ENCODE measurements at places on chromosomes 4 and X.

DNA sequence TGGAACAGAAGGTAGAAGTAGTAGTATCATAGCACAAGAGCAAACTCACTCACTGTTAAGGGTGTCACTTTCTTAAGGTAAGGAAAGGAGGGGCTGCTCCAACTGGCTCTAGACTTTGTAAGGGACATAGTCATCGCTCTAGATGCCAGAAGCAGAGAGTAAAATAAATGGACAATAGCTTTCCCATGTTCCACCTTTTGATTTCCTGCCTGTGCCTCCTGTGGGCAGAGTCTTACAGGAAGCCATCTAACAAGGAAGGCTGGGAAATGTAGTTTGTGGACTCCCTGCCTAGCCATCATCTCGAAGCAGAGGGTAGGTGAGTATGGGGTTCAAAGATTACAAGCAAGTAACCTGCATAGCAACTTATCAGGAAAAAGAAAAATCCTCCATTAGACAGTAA is 1.7 kb upstream of the METTL14 start:
- DNase-seq, result no peak

DNA sequence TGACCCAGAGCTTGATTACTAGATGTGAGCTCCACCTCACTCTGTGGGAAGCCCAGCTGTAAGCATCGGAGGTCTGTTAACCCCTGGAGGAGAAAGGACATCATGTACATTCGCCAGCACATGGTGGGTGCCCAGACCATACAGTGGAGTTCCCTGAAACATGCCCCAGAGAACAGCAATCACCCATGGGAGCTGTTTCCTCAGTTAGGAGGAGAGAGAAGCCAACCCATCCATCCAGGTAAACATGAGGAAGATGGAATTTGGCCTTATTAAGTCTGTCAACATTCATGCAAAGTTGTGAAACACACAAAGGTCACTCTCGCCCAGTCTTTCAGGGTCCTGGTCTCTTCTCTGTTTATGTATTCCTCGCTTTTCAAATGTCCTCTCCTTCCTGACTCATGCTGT is 354.7 kb downstream of the ANK2 start:
- DNase-seq, result no peak

GRCh38 chrX:2692221-2693112 is 1.4 kb downstream of the CD99 start:
- DNase-seq, result no peak

DNA sequence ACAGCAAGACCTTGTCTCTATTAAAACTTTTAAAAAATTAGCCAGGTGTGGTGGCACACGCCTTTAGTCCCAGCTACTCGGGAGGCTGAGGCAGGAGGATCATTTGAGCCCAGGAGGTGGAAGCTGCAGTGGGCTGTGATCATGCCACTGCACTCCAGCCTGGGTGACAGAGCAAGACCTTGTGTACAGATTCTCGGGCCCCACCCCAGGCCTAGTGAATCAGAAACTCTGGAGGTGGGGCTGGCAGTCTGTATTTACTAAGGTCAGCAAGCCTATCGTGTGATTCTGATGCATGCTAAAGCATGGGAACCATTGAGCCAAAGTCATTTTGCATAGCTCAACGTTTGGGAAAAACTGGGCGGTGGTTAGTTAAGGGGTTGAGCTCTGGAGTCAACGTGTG is 3.5 kb downstream of the S100G start:
- no peak for DNase-seq

DNA sequence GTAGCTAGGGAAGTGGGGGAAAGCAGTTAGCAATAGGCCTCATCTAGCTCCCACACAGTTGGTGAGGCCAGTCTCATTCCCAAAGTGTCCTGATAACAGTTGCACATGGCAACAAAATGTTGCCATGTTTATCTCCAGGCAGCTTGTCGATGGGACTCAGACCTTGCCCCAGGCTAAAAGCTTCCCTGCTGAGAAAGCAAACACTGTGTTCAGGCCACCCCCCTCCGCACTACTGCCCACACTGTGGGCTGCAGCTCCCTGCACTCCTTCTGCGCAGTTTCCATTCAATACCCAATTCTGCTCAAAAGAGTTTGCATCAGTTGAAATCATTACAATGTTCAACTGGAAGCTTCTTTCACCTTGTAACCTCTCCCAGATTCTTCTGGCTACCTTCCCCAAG is 287.8 kb upstream of the GK2 start:
- DNase-seq, result no peak

- DNase-seq, result no peak
Measured at GRCh38 chr4:87749883-87750282, 49.5 kb upstream of the IBSP start.

GRCh38 chr4:156553659-156554058 is 417.9 kb downstream of the PDGFC start:
- no peak for DNase-seq

- DNase-seq, result no peak
Measured at GRCh38 chrX:11960031-11960430, 178.2 kb upstream of the FRMPD4 start.

- DNase-seq, result no peak
Measured at GRCh38 chr4:39181520-39181904, 817 bp upstream of the WDR19 start.

GRCh38 chr4:183960046-183960420 is 54.9 kb downstream of the STOX2 start:
- DNase-seq, result no peak

DNA sequence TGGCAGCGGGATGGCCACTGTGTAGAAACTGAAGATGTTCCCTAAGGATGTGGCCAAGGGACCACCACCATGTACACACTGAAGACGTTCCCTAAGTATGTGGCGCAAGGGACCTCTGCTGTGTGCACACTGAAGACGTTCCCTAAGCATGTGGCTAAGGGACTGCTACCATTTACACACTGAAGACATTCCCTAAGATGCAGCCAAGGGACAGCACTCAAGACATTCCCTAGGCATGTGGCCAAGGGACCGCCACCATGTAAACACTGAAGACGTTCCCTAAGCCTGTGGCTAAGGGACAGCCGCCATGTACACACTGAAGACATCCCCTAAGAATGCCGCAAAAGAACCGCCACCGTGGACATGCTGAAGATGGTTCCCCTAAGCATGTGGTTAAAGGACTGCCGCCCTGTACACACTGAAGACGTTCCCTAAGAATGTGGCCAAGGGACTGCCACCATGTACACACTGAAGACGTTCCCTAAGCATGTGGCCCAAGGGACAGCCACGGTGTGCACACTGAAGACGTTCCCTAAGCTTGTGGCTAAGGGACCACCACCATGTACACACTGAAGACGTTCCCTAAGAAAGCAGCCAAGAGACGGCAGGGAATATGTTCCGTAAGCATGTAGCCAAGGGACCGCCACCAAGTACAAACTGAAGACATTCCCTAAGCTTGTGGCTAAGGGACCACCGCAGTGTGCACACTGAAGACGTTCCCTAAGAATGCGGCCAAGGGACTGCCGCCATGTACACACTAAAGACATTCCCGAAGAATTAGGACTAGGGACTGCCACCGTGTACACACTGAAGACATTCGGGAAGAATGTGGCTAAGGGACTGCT is 43.3 kb downstream of the DHRSX start:
- no peak for DNase-seq

- no peak for DNase-seq
Measured at GRCh38 chrX:46953597-46953996, 41.4 kb downstream of the JADE3 start.

DNA sequence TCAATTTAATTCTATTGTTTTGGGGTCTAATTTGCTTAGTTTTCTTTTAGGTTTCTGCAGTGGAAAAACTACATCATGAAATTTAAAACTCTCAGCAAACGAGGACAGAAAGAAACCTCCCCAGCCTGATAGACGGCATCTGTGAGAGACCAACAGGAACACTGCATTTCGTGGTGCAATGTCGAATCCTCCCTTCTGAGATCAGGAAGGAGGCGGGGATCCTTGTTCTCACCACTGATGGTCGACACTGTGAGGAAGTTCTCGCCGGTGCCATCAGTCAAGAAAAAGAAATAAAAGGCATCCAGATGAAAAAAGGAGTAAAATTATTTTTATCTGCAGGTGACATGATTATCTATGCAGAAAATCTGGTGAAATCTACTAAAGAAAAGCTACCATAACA is 16.5 kb downstream of the GAK start:
- DNase-seq, result no peak

DNA sequence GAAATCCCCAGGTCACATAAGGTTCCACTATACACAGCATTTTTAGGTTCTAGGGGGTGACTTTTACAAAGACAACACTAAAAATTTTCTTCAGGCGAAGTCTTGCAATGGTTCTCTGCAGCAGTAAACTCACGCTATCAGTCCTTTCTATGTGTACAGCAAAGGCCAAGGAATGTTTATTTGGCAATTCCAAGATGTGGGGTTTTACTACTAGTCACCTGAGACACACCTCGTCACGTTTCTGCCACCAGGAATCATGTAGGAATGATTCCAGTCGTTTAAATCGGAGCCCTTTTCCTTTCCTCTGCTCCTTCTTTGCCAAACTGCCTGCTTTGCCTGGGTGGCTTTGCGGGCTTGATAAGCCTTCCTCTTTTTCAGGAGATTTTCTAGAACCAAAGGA is 75.9 kb upstream of the ENPEP start:
- no peak for DNase-seq

DNA sequence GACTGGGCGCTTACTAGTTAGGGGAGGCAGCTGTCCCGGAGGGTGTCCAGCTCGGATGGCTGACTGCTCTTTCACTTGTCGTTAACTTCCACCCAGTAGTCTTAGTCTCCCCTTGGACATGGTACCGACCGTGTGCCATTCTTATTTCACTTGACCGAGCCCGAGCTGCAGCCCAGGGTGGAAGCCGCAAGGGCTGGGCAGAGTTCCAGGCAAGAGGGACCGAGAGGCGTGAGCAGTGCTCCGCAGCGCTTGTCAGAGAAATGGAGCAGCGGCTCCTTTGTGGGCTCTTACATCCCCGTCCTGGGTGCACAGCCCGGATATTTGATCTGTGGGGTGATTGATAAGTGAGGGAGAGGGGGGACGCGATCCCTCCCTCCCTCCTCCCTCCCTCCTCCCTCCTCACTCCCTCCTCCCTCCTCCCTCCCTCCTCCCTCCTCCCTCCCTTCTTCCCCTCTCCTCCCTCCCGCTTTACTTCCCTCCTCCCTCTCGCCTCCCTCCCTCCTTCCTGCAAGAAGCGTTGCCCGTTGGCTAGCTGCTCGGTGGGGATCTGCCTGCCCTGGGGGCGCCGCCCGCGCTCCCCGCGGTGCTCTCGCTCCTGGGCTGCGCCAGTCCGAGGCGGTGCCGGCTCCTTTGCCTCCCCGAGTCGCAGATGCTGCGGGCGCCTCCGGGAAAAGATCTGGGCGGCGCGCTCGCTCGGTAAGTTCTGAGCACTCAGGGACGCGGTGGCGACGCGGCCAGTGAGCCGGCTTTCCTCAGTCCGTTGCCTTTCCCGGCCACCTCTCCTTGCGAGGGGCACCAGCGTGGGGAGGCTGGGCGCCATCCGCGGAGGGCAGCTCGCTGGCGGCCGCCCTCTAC is at the start of gene SLITRK2:
Gene SLITRK2, plus strand, starts transcription at position 499 of the 855 bp plus-strand sequence. CDS start 4,597 bp downstream, outside the sequence.
- no peak for DNase-seq
